ENCODE measurements at places on chromosomes 2 and 18.

GRCh38 chr2:28282861-28283646 lies 109.6 kb upstream of the FOSL2 start:
- DNase-seq, result no peak

DNA sequence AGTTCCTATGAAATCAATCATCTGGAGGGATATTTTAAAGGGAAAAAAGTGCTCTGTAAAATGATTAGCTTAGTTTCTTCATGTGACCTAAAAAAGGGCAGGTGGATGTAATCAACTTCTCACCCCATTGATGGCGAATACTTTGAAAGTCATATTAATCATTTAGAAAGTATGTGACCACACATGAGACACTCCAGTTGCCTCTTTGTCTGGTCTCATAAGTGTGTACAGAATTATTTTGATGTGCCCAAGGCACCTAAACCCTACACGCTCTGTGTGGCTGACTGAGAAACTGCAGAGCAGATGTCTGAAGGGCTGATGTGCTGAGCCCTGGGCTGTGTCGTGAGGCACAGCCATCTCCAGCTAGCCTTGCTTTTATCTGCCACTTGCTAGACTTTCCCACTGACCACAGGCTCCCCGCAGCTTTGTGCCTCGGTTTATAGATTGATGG lies 26.9 kb downstream of the SGPP2 start:
- no peak for DNase-seq

GRCh38 chr2:239662413-239663120 lies 261.7 kb upstream of the HDAC4 start:
- no peak for DNase-seq

GRCh38 chr2:144876013-144876412 lies 356.1 kb upstream of the ZEB2 start:
- DNase-seq, result peak; percentile 73

- peak; percentile 91 for DNase-seq
These were observed 32.3 kb upstream of the XDH start for GRCh38 chr2:31446848-31447247.

GRCh38 chr2:163281717-163282116 lies 443.1 kb upstream of the KCNH7 start:
- DNase-seq, result no peak

DNA sequence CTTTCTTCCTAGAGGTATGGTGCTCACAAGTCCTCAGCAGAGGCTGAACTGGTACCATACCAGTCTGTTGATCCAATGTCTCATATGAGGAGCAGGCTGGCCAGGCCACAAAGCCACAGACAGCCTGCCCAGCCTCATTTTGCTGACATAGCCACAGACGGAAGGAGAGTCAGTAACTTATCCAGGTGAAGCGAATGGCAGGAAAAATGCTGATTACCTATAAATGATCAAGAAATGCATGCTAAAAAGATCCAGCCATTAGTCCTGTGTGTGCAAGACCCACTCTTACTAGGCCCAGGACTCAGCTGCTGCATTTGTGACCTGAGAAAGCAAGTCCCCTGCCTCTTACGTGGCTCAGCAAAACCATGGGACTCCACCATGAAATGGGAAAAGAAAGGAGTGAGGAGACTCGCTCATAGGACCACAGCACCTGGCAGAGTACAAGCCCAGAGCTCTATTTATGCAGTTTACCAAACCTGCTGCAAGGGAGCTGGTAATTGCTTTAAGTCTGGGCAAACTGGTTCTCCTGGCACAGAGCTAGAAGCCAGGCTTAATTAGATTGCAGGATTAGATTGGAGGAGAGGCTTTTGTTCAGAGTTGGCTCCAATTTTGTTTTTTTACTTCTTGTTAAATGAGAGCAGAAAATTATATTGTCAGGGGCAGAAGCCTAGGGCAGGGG lies 19.0 kb downstream of the RHOB start:
- DNase-seq, result no peak
